ENCODE measurements at places on chromosomes 3 and 15.
A peak's percentile ranks its signal among the peaks of the same experiment; 100 is the strongest.

GRCh38 chr3:194736896-194737600 lies 51.4 kb downstream of the FAM43A start:
- DNase-seq, result no peak

- DNase-seq, result no peak
These were observed 146.6 kb downstream of the SERPINI1 start for GRCh38 chr3:167882057-167882667.

DNA sequence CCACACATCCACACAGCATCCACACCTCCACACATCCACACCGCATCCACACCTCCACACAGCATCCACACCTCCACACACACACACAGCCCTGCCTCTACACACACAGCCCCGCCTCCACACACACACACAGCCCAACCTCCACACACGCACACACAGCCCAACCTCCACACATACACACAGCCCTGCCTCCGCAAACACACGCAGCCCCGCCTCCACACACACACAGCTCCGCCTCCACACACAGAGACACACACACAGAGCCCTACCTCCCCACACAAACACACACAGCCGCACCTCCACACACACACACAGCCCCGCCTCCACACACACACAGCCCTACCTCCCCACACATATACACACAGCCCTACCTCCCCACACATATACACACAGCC lies 4.7 kb downstream of the MESP1 start:
- DNase-seq, result no peak

DNA sequence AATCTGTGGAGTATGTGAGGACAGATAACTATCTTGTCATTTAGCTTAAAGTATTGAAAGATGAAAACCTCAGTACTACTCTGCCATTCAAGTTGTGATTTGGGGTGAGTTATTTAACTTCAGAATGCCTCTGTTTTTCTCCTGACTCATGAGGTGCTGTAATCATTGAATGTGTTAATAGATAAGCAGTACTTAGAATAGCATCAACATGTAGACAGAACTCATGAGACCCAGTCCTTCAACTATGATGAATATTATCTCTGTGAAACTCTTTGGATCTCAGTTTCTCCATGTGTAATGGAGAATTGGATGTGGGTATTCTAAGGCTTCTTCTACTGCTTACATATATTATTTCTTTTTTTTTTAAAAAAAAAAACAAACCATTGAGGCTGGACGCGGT lies 431.4 kb downstream of the GRM7 start:
- DNase-seq, result no peak

DNA sequence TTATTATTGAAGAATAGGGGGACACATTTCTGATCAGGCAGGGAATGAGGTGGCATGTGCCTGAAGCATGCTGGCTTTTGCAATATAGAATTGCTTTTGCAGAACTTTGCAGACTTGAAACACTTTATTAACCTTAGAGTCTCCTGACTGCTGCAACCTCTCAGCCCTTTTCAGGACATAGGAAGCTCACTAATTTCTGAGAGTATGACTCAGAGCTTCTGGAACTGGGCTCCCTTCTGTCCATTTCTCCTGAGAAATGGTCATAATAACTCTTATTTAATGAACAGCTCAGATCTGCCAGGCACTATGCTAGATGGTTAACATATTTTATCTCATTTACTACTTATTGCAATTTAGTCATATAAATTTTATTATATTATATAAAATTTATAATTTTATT lies 38.6 kb upstream of the DGKG start:
- DNase-seq, result no peak

DNA sequence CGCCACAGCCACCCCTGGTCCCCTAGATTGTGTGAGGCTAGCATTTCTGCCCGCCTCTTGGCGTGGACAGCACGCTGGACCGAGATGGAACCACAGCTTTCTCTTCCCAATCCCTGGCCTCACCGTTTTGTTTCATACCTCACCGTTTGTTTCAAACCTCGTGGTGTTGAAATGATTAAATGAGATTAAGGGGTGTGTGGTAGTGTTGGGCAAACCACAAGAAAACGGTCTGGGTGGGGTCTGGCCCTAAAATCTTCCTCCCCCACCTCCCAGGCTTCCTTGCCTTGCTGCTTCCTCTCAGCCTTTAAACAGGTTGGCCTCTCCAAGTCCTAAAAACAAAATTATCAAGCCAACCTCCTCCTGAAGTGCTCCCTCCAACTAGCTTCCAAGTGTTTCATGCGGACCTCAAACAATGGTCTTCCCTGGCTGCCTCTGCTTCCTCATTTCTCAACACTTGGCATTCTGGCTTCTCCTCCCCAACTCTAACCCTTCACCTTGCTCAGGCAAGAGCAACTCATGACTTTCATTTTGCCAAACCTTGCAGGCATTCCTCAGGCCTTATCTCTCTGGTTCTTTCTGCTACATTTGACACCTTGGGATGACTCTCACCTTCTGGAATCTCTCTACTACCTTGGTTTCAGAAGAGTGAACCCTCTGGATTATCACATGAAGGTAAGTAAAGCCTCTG lies 1.4 kb upstream of the ATP13A3 start:
- DNase-seq, result peak; percentile 7

- DNase-seq, result no peak
These were observed 809.7 kb downstream of the NR2F2 start for GRCh38 chr15:97140216-97140615.

- no peak for DNase-seq
These were observed 28.4 kb downstream of the ADCY5 start for GRCh38 chr3:123420416-123420968.

DNA sequence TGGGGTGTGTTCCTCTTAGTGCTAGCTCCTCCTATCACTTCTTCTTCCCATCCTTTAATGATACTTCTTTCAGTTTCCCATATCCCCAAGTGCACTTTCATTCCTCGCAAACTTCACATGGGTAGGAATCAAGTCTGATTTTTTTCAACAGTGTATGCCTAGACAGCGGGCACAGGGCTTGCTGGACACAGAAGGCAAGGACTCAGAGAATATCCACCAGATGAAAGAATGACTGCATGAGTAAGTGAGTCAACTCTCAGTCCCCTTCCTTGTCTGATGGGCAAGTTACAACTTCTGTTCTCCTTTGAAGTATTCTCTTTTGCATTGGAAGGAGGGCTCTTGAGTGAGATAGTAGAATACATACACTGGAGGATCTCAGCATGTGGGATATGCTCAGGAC lies 3.1 kb upstream of the SQOR start:
- DNase-seq, result no peak

DNA sequence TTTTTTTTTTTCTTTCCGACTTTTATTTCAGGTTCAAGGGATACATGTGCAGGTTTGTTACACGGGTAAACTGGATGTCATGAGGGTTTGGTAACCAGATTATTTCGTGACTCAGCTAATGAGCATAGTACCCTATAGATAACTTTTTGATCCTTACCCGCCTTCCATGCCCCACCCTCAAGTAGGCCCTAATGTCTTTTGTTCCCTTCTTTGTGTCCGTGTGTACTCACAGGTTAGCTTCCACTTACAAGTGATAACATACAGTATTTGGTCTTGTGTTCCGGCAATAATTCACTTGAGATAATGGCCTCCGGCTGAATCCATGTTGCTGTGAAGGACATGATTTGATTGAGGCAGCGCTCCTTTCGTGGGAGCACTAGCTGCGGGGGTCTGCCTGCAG lies 402.8 kb upstream of the SGO1 start:
- DNase-seq, result no peak

GRCh38 chr3:46707601-46708011 lies 6.4 kb downstream of the TMIE start:
- DNase-seq, result no peak

DNA sequence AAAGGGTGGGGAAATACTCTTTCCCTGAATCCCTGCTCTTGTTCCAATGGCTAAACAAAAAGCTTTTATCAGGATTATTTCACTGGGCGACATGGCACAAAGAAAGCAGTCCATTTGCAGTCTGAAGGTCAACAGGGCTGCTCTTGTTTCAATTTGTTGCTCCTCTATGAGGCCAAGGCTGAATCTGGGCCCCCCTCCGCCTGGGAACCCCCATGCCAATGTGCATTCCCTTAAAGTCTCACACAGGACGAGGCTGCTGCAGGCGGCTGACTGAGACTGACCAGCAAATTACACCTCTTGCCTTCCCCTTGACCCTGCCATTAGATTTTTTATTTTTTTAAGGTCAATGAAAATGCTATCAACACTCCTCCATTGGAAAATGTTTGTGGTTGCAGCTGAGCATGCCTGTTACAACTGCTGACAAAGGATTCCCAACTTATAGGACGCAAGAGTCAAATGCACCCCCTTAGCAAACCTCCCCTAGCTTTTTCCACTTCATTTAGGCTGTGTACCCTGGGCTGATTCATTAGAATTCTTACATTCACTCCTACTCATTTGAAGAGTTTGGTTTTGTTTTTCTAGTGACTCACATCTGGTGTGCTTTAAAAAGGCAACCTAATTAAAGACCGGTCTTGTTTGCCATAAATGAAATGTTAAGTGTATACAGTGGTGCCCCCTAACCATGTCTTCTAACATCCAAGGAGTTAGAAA lies 60.8 kb upstream of the ARHGEF3 start:
- DNase-seq, result no peak

GRCh38 chr15:43204016-43204901 lies 16.6 kb downstream of the EPB42 start:
- DNase-seq, result peak; percentile 22

DNA sequence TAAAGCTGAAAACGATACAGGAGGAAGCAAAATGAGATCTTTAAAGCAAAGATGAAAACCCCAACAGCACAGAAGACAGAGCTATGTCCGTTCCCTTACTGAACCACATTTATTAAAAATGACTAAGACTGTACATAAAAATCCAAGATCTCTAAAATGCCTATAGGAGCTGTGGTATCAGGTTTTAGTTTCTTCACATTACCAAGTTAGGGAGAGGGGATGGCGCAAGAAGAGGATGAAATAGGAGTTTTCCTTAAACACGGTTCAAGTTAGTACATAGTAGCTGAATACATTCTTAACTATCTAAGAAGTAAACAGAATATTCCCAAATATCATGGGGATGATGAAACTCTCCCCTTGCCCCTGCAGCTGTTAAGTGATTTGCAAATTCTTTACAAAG lies 6.3 kb downstream of the EOMES start:
- DNase-seq, result no peak

- no peak for DNase-seq
These were observed 127.8 kb downstream of the CHDH start for GRCh38 chr3:53718462-53718861.

GRCh38 chr15:27328608-27329007 lies 357.6 kb downstream of the GABRG3 start:
- DNase-seq, result no peak

- no peak for DNase-seq
These were observed 126.5 kb downstream of the CMSS1 start for GRCh38 chr3:99943931-99944761.

GRCh38 chr3:100702082-100702979 lies 7.0 kb upstream of the TFG start:
- no peak for DNase-seq

DNA sequence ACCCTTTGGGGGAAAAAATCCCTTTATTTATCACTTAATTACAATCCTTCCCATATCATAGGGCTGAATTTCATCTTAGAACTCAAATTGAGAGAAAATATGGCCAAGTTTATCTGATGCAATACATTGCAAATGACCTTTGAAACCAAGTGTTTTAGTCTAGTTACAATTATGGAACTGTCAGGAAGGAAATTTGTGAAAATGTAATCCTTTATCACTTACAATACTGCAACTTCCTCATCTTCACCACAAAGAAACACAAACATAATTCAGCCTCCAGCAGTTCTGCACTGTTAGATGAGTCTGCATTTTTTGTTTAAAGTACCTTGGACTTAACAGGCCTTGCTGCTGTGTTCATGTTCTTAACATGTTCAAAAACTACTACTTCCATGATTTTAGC lies 4.6 kb downstream of the CCPG1 start:
- DNase-seq, result no peak

DNA sequence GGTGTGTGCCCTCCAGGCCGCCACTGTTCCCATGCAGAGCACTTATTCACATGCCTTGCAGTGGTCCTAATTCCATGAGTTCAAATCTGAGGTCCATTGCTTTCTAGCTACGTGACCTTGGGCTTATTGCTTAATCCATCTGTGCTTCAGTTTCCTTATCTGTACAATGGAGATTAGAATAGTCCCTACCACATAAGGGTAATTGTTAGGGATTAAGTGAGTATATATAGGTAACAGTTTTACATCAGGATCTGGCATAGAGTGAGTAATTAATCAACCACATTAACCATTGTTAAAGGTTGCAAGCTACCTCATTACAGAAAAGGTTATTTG lies 7.6 kb downstream of the CPN2 start:
- no peak for DNase-seq

DNA sequence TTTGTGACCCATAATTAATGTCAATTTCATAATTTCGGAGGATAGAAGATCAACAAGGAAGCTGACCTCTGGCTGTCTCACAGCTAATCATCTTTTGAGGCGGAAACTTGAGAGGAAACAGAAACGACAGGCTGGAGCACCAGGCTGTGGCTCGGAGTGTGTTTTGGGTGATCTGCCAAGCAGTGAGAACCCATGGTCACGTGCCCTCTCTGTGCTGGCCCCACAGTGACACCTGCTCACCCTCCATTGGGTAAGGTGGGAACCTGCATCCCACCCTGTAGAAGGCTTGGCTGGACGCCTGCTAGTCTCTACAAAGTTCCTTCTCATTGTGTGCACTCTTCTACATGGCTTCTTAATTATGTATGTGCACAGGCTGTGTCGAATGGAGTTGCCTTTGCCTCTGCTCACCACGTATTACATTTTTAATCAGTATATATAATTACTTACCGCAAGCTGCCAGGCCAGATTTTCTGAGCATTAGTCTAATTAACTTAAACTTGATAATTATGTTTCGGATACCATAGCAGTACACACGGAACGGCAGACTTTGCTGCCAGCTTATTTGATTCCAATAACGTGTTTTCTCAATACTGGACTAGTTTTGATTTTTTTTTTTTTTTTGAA lies 719.4 kb upstream of the CFAP20DC start:
- no peak for DNase-seq

- DNase-seq, result peak; percentile 17
These were observed 222.4 kb upstream of the CD96 start for GRCh38 chr3:111319598-111319997.

DNA sequence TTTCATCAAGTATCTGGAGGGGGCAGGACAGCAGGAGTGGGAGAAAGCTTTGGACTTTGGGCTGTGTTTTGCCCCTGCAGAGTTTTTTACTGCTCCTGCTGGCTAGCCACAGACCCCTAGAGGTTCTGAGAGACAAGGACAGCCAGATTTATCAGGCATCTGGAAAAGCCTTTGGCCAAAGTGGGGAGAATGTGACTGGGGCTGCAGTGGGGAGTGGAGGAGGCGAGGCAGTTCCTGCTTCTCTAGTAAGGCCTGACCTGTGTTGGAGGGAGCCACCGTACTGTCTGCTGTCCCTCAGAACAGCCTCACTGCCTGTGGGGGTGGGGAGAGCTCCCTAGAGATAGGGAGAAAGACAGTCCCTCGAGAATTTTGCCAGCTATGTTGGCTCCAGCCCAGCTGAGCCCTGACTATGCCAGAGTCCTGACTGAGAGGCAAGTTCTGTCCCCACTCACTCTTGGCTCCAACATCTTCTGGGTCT lies 2.2 kb downstream of the ALPK3 start:
- DNase-seq, result no peak

DNA sequence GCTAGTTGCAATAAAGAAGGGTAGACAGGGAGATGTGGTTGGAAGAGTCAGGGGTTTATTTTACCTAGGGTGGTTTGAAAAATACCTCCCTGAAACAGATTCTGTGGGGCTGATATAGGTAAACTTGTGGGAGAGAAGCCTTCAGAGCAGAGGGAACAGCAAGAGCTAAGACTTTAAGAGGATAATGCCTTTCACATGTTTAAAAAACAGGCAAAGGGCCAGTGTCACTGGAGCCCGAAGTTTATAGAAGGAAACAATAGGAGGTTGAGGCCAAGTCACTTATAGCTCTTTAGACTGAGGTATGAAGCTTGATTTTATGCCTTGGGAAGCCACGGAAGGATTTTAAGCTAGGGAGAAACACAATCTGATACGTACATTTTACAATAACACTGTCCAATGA lies 448.7 kb downstream of the TAFA4 start:
- no peak for DNase-seq
